ENCODE measurements at places on chromosomes 12 and 14. TPM values are rescaled to one million over a fixed set of nuclear protein-coding genes. Genes with fewer than 3 reads are reported as not detected.
A peak's percentile ranks its signal among the peaks of the same experiment; 100 is the strongest.

DNA sequence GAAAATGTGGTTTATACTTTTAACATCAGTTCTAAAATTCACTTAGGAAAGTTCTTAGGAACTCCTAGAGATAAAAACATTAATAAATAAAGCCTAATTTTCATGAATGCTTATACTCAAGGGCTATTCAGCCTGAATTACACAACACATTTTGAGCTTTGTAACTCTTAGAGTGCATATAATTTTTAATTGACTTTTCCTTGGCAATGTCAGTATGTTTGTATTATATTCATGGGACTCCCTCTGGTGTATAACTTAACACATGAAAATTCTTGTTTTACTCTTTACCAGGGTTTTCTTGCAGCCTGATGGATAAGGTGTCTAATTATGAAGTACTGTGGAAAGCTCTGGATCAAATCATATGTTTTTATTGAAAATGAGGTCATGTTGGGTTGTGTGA is 150.6 kb upstream of the HMGA2 start:
- DNase-seq: no peak

DNA sequence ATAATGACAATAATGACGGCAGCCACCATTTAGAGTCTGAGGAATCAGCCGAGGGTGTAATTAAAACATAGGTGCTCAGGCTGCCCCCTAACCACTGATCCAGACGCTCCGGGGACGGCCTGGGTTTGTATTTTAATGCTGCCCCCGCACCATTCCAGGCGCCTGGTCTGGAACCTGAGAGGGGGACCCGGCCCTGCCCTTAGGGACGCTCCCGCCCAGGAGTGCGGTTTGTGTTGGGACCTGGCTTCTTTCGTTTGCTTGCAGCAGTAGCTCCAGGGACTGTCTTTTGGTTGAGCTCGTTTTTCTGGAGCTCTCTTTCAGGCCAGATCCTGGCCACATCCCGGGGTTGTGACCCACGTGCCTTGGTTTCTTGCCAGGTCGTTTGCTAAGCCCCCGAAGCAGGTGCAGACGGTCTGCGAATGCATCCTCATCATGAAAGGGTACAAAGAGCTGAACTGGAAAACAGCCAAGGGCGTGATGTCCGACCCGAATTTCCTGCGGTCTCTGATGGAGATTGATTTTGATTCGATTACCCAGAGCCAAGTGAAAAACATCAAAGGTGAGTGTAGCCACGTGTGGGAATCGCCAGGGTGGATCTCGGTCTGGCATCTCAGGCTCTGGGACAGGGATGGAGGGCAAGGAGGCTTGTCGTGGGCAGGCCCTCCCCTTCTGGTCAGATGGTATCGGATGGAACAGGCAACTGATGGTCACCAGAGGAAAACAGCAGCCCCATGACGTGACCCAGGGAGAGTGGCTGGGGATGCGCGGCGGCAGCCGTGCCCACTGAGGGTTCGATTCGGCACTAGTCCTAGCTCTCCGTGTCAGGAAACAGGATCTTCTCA is 63.5 kb downstream of the CCDC92 start:
- no peak for DNase-seq

DNA sequence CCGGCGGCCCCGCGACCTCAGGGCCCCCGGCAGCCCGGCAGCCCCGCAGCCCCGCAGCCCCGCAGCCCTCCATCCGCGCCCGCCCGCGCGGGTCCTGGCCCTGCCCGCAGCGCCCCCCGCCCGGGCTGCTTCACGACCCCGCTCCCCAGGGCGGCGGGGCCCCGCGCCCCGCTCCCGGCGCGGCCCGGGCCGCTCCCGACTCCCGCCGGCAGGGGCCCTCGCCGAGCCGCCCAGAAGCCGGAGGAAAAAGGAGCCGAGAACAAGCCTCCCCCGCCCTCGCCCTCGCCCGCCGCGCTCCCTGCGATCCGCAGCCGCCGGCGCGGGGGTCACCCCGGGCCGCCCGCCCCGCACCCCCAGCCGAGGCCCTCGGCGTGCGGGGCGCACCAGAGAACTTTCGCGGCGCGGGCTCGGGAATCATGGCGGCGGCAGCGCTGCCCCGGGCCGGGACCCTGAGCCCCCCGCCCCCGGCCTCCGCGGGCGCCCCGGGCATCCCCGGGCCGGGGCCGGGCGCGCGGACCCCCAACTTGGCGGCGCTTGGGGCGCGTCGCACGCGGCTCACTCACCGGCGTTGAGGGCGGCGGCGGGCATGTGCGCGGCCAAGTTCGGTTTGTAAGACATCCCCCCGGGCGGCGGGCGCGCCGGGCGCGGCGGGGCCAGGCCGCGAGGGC is 521 bp downstream of the CDK2AP1 start:
- peak; percentile 77 for DNase-seq

- DNase-seq: no peak
Measured at GRCh38 chr12:124727264-124727800, 136.3 kb downstream of the SCARB1 start.

DNA sequence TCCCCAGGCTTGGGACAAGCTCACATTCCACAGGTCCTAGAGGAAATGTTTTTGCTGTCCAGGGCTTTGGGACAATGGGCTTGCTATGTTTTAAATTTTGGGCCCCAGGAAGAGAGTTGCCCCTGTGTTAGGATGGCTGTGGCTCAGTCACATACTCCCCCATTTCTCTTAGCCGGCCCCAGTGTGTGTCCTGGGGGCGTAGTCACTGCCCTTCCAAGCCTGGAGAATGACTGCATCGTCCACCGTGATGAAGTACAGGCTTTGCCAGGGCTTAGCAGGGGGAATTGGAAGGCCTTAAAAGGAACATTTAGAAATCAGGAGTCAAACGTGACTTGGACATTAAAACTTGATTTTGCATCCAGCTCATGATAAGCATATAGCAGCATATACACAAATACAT is 293.6 kb downstream of the CACNA1C start:
- DNase-seq: no peak

DNA sequence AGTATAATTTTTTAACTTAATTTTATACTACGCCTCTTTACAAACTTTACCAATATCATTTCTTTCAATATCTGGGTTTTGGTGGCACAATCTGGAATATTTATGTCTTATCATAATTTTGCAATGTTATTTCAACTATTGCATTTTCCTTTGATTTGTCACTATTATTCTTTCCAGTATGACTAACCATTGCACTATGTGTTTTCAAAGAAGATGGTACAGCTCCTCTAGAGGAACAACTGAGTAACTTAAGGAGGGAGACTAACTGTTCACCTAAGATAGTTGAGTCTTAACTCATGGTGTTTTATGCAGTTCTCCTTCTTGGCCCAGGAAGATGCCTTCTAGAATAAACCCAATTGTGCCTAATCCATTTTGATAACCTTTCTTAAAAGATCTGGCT is 60.5 kb upstream of the KIF21A start:
- DNase-seq: no peak

- no peak for DNase-seq
Measured at GRCh38 chr12:67241482-67241881, 27.7 kb upstream of the CAND1 start.

GRCh38 chr12:46386877-46387629 is 14.5 kb upstream of the SLC38A2 start:
- no peak for DNase-seq

- no peak for DNase-seq
Measured at GRCh38 chr12:94589591-94590001, 60.8 kb downstream of the TMCC3 start.

DNA sequence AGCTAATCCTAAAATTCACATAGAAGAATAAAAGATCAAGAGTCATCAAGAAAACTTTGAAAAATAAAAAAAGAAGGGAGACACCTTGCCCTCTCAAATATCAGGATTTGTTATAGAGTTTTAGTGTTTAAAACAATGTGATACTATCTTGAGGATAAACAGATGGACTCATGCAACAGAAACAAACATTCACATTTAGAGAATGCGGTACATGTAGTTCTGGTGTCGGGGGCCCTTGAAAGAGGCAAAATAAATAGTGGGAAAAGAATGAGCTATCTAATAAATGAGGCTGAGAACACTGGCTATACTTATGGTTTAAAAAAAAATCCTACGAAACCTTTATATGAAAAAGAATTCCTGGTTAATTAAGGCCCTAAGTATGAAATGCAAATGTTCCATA is 127.7 kb downstream of the LLPH start:
- no peak for DNase-seq

GRCh38 chr14:67413806-67414769 is 2.1 kb upstream of the PLEK2 start:
- peak; percentile 23 for DNase-seq

DNA sequence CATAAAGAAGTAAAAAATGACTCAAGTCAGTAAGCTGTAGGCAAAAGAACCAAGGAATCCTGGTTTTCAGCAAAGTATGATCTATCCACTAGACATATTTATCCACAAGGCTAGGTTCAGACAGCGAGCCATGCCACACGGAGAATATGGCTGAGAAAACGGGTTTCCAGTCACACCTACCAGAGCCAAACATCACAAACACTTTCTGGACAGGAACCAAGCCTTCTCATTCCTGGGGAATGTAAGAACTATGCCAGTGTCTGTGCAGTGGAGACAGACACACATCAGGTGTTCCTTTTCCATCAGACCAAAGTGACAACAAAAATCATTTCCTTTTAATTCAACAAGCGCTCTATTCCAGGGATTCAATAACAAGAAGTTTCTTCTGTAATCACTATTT is 41.1 kb downstream of the AREL1 start:
- no peak for DNase-seq

GRCh38 chr12:44143175-44143574 is 307.3 kb downstream of the TMEM117 start:
- no peak for DNase-seq

- no peak for DNase-seq
Measured at GRCh38 chr14:69259527-69260189, at the start of gene GALNT16. TSS of gene GALNT16 (plus strand) at chr14:69260158. CDS start at chr14:69260291, 133 bp downstream.

DNA sequence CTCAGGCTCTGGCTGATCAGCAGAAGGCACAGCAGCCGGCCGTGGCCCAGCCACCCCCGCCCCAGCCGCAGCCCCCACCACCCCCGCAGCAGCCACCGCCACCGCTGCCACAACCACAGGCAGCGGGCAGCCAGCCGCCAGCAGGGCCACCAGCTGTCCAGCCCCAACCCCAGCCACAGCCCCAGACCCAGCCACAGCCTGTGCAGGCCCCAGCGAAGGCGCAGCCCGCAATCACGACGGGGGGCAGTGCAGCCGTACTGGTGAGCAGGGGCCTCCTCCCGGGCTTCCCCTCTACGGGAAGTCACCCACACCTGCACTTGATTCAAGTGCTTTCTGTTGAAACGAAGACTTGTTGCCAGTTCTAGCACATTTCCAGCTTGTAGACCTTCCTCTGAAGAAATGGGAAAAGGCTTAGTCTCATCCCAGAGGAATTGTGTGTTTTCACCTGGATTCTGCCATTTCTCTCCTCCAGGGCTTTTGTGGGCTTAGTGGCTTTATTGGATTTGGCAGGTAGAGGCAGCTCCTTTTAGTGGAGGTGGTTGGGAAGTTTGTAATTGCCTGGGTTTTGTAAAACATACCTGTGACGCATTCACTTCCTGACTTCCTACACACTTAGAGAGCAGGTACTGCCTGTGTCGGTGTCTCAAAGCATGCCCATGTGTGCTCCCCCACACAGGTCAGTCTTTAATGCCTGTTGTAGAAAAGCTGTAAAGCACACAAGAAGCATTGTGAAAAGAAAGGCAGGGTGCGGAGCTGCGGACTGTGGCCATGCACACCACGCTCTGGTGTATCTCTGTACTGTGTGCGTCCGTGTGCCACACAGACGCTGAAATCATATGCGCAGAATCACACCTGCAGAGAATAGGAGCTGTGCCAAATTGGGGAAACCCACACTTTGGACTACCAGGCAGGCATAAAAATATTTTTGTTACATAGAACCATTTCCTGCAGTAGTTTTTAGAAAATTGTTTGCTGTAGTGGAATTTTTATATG is 90.5 kb downstream of the DDX51 start:
- no peak for DNase-seq

GRCh38 chr14:95420060-95420459 is 96.4 kb downstream of the SYNE3 start:
- no peak for DNase-seq

DNA sequence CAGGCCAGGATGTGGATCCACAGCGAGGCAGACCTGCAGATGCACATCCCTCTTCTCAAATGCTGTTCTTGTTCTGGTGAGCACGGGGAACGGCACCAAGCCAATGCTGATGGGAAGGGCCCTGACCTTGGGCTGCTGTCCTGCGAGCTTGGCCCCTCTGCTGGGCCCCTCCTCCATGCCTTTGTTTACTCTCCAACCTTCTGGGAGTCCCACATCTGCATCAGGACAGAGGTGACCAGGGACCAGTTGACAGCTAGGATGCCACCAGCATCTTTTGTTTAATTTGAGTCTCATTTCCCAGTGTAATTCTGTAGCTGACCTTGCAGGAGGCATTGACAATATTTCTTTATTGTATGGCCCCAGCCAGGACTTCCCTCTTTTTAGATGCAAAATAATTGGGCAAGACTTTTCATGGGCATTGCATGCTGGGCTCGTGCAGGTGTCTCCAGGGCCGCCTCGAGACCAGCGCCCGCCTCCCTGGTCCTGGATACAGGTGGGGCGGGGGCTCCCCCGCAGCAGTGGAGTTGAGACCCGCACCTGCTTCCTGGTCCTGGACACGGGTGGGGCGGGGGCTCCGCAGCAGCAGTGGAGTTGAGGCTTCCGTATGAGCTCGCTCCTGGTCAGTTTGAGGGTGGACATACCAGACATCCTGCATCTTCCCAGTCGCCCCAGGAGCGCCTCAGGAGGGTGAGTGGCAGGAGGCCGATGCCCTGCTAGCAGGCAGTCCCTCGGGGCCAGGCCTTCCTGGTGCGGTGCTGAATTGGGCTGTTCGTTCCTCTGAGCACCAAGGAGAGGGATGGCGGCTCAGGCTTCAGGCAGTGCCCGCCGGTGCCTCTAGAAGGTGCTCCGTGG is 11.4 kb downstream of the PACS2 start:
- no peak for DNase-seq

DNA sequence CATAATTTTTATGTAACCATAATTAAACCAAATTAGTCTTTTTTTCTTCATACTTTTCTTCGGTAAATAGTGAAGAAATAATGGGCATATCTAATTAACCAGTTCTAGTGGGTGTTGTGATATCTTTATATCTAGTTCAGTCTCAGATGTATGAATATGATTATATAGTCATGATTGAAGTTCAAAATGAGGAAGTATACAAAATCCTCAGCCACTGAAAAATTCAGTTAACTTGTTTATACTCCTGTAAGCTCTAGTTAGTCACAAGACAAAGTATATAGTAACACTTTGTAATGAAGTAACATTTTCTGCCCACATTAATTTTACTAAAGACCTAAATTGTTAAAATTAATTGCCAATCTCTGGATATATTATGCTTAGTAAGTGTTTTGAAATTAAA is 46.5 kb downstream of the CAND1 start:
- no peak for DNase-seq

GRCh38 chr14:82951171-82951570 is 1417.5 kb upstream of the SEL1L start:
- no peak for DNase-seq

- no peak for DNase-seq
Measured at GRCh38 chr12:108915632-108916133, 35.8 kb downstream of the DAO start.

LMNTD1 gene
- total RNA-seq: not detected

PLEKHD1 gene
- total RNA-seq: 0.21 TPM

KRT8 gene
- total RNA-seq: 0.33 TPM

ZC2HC1C gene
- 1.4 TPM for total RNA-seq

BRF1 gene
- total RNA-seq: 76.5 TPM

KRT5 gene
- not detected for total RNA-seq

RASSF9 gene
- total RNA-seq: not detected

CIT gene
- 25.7 TPM for total RNA-seq

LRRC10 gene
- not detected for total RNA-seq

KRT75 gene
- not detected for total RNA-seq

TAS2R46 gene
- total RNA-seq: 5.6 TPM

MYH7 gene
- total RNA-seq: not detected

CMAS gene
- 31.7 TPM for total RNA-seq

SMCO2 gene
- 1.1 TPM for total RNA-seq
